ENCODE measurements at places on chromosomes 7 and 10.

- DNase-seq = no peak
Observed at GRCh38 chr7:3688842-3689241, 387.8 kb downstream of the SDK1 start.

GRCh38 chr10:43415544-43415943 is 6.6 kb upstream of the HNRNPF start:
- DNase-seq = no peak

DNA sequence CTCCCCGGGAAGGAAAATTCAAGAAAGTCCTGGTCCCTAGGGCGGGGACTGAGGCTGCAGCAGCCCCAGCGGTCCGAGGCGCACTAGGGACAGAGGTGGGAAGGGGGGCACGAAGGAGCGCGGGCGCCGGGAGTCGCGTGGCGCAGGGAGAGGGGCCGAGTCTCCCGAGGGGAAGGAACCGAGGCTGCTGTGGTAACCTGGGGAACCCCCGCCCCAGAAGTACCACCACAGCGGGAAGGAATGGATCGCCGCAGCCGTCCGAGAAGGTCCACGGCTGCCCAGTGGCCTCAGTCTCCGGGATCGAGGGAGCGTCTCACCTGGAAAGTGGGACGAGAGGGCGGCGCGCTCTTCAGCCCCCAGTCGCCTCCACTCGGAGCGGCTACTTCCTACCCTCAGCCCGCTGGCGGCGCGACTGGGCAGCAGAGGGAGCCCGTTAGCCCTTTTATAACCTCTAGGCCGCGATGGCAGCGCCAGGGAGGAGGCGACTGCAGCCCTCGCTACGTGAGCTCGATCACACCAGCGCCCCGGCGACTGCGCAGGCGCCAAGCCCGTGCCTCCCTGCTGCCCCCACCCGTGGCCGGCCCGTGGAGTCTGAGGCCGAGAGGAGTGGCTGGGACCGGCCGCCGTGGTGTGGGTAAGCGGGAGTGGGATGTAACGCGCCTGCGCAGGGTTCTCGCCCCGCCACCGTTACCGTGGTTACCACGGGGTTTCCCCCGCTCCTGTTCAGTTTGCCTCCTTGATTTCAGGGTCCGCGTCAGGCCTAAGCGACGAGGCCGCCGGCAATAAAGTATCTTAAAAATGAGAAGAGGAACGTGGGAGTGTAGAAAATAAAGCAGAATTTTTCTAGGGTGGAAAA is at the start of gene P4HA1:
P4HA1 (minus strand) TSS at position 418 of the 856 bp plus-strand sequence. CDS start 21,983 bp downstream, outside the sequence.
- peak; percentile 72 for DNase-seq

GRCh38 chr10:132062116-132062515 is 3.6 kb upstream of the JAKMIP3 start:
- DNase-seq = no peak

GRCh38 chr10:4201866-4202825 is 417.1 kb upstream of the KLF6 start:
- DNase-seq = no peak
